Stimulated activated CD4-positive, alpha-beta T cell treated with anti-CD3 and anti-CD28 coated beads, Interleukin-12 subunit alpha, Interleukin-12 subunit beta, amount 100 ng/mL, for 48 hours (primary cell): ENCODE measurements at places on chromosomes 11 and 22.

DNA sequence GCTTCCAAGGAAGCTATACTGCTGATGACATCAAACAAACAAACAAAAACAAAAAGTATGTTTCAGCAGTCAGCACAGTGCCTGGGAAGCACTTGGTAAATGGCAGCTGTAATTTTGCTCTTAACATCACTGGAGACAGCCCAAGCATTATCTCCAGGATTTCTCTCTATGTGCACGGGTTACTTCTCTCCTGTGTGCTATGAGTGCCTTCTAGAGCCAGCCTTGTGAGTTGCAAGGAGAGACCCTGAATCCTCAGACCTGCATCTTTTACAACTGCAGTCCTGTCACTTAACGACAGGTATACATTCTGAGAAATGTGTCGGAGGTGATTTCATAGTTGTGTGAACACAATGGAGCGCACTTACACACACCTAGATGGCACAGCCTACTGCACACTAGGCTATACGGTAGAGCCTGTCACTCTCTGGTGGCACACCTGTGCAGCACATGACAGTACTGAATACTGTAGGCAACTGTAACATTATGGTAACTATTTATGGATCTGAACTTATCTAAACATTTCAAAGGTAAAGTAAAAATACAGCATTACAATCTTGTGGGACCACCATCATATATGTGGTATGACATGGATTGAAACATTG lies 662.5 kb upstream of the B3GAT1 start:
- no peak for DNase-seq

- DNase-seq, result no peak
Observed at GRCh38 chr22:38452373-38453065, 2.5 kb downstream of the KCNJ4 start.

- no peak for DNase-seq
Observed at GRCh38 chr11:106397787-106398501, 320.5 kb downstream of the AASDHPPT start.

DNA sequence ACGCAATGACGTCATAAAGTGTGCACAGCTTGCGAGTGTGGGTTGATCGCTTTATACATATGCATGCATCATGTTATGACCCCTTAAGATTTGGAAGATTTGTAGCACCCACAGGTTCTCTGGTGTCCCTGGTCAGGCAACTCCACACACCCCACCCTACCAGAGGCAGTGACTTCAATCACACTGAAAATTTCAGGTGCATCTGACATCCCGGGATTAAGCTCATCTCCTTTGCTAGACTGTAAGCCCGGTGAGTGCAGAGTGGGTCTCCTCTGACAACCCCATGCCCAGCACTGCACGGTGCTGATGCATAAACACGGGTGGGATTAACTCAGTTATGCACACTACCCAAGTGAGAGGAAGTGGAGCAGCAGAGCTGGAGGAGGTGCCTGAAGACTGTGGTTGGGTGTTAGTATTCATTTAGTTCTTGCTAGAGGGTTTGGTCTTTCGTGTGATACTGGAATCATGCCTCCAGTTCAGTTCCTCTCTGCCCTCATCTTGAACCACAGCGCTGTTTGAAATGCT lies 6.5 kb downstream of the ARSA start:
- DNase-seq, result peak; percentile 51

- no peak for DNase-seq
Observed at GRCh38 chr22:28358312-28358711, 321.3 kb downstream of the TTC28 start.

DNA sequence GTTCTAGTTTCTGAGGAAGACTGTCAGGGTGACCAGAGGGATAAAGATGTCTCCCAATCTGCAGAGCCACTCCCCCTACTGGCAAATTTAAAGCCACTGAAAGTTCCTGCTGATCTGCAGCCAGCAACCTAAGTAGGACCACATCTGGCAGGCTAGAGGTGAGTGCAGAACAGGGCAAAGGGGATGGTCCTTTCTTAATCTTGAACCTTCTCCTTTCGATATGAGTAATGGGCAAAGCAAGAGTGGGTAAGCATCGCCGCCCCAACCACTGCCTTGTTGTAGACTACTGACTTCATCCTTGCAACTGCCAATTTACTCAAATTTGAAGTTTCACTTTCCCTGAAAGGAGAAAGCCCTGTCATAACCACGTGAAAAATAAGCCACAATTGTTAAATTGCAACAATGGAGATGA lies 30.7 kb downstream of the SCUBE2 start:
- DNase-seq, result peak; percentile 69

DNA sequence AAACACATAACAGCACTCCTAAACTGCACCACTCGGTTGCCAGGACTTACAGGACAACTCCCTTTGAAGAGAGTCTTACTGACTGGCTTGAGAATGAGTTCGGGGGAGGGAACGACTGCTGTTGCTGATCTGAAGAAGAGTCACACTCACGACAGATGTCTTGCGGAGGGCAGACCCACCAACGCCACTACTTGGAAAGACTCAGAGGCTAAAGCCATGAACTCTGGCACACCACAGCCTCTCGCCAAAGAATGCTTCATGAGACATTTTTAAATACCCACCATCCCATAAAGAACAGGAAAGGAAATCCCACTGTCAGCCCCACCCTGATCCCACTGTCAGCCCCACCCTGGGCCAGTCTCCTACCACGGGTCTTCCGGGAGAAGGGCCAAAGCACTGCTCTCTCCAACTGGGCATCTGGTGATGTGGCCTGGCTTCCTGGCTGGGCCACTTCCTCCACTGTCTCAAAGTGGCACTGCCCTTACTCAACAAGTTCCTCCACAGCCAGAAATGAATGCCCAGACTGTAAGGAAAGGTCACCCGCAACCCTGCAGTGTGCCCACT lies 73.6 kb downstream of the MICAL3 start:
- DNase-seq, result no peak

- no peak for DNase-seq
Observed at GRCh38 chr11:69369945-69370344, 76.0 kb downstream of the MYEOV start.
